ENCODE measurements at places on chromosomes 13 and 19.

GRCh38 chr13:99311748-99312492 is 4.7 kb upstream of the GPR183 start:
- DNase-seq = no peak

DNA sequence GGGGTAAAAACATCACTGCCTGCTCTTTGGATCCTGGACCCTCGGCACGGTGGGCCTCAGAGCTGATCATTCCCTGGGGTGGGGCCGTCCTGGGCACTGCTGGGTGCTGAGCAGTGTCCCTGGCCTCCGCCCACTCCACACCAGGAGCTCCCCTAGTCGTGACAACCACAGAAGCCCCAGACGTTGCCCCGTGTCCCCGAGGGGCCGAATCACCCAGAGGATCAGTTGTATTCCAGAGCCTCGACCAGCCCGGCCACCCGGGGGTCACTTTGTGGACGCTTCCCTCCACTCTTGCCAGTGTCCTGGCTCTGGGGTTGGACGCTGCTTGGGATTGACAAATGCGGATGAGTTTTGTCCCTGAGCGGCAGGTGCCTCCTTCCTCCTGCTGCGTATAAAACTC is 10.2 kb downstream of the C2CD4C start:
- no peak for DNase-seq

DNA sequence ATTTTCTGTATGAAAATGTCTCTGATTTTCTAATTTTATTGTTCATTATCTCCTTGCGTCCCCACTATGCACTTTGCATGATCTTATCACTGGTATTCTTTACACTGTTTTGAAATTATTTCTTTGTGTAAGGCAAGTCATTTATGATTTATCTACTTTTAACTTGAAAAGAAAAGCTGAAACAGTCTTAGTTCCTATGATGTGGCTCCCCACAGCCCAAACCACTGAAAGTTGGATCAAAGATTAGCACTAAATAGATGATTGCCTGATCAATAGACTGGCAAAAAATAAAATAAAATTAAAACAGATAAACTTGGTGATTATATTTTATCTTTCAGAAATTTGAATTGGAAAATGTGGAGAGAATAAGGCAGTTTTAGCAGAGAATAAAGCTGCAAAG is 1101.9 kb downstream of the PCDH9 start:
- no peak for DNase-seq

GRCh38 chr19:18607226-18608101 is 865 bp upstream of the CRLF1 start:
- DNase-seq = no peak

DNA sequence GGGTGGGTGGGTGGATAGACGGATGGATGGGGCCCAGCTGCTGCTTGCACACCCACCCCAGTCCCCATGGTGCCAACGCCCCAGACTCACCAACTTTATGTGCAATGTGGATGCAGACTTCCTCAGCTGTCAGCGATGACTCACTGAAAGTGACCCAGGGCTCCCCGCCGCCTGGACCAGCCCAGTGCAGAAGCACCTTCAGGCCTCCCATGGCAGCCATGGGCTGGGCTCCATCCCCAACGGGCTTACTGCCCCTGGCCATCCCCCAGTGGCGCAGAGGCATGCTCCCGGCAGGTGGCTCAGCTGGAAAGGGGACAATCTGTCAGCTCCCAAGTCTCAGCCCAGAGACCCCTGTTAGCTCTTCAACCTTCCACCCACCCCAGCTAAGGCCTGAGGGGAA is 2.2 kb downstream of the TYK2 start:
- DNase-seq = no peak

GRCh38 chr13:40206241-40207000 is 460.0 kb downstream of the FOXO1 start:
- peak; percentile 44 for DNase-seq

DNA sequence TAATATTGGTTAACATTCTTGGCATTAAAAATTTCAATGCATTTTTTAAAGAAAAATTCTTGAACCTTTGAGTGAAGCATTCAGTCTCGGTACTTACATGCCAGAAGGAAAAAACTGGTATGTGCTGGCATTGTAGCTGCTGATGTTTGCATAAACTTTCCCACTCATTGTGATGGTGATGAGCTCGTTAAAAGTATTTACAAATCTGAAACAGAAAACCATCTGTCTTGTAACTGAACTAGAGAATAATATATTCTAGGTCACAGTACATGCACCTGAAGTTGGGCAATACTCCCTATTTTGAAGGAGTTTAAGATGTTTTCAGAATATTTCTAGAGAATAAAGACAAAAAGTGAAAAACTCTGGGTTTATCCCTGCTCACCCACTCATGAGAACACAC is 64.1 kb downstream of the SLC15A1 start:
- DNase-seq = no peak

All from kidney epithelial cell (primary cell).